AG04449 (cell line): ENCODE measurements at places on chromosomes 12 and 14.

DNA sequence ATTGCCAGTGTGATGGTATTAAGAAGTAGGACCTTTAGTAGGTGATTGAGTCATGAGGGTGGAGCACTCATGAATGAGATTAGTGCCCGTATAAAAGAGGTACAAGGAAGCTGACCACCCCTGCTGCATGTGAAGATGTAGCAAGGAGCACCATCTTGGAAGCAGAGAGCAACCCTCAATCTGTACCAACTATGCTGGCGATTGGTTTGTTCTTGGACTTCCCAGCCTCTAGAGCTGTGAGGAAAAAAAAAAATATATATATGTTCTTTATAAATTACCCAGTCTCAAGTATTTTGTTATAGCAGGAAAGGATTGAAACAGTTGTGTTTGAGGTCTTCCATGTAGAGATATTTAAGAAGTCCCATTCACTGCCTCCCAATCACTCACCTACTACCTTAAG, 16.9 kb downstream of the METTL25 start:
- DNase-seq: no peak

DNA sequence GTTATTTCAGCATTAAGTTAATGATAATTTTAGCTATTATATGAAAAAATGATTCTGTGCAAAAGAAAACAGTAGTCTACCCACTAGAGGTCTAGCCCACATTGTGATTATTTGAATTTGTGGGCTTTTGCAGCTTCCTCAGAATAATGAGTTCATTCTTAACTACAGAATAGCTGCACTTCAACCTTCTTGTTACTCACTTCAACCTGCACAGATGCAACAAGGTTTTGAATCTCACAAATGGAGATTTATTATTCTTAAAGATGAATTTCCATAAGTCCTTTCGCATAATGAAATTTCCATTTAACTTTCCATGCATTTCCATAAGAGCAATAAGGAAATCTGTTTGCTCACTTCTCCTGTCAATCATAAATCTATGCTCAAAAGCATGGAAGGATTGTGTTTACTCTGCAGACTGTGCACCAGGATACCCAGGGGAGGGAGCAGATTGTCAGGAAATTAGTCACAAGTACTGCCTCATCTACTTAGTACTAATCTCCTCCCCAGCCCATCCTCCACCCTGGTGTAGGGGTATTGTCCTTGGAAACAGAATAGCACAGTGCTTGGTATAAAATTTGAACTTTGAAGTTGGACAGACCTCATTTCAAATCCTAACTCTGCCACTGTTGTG, 24.1 kb downstream of the PTGER2 start:
- no peak for DNase-seq

GRCh38 chr12:120688527-120689071, 1.6 kb downstream of the MLEC start:
- no peak for DNase-seq

DNA sequence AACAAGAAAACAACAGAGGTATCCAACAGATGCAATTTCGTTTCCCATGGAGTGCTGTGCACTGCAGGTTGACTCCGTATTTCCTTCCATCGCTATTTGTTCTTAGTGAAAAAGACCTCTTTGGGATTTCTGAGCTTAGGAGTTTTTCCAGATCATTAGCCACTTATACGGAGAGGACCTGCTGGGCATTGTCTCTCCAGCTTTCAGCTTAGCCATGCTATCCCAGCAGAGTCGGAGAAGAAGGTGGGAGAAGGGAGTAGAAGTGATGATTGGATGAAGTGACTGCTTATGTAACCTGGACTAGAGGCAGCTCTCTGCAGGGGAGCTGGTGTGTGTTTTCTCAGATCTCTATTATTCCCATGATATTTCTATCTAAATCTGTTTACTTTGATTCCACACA, 737.7 kb downstream of the DIO2 start:
- DNase-seq: no peak

- DNase-seq: no peak
These were observed 9.2 kb upstream of the ABCD2 start for GRCh38 chr12:39628836-39629235.

DNA sequence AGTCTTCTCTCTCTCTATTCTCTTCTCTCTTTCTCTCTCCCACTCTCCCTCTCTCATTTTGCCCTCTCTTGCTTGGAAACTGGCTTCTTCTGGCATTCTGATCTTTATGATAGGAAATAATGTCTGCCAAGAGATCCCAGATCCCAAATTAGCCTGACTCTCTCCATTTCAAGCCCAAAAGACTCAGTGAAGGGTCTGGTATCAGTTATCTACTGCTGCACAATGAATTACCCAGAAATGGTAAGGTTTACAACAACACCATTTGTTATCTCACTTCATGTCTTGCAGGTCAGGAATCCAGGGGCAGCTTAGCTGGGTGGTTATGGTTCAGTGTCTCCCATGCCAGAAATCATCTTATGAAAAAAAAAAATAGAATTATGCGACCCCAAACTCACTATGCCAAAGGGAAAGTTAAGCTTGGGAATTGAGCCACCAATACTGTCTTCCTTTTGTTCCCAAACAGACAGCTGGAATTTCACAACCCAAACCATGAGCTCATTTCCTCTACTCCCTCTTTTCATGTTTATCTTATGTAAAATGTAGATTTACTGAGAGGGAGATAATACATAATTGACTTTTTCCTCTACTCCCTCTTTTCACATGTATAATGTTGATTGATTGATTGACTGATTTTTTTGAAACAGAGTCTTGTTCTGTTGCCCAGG, 67.8 kb upstream of the FICD start:
- DNase-seq: no peak

- no peak for DNase-seq
These were observed 157.8 kb upstream of the NUDT4 start for GRCh38 chr12:93219947-93220346.
